NCI-H1930 (cell line): ENCODE measurements at places on chromosomes 13 and 19.

- no peak for DNase-seq
Measured at GRCh38 chr13:91721413-91721812, 323.0 kb downstream of the GPC5 start.

DNA sequence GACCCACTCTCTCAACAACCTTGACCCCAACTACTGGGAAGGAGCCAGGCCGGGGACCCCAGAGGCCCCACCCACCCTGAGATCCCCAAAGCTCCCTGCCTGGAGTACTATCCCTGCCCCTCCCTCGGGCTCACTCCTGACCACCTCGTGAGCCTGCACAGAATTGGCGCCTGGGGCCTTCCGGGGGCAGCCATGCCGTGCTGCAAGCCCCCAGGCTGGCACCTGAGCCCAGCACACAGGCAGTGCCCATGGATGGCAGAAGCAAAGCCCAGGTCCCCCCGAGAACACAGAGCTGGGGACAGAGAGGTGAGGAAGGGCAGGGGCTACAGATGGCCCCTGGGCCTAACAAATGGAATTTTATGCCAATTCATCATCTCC is 13.9 kb downstream of the LSM4 start:
- no peak for DNase-seq

GRCh38 chr19:57037556-57037955 is 82.2 kb upstream of the USP29 start:
- no peak for DNase-seq

GRCh38 chr13:32261567-32261966 is 53.6 kb downstream of the ZAR1L start:
- DNase-seq = no peak

- no peak for DNase-seq
Measured at GRCh38 chr19:49297403-49297802, 27.6 kb downstream of the SLC6A16 start.

GRCh38 chr13:89846926-89847585 is 1500.4 kb upstream of the MIR17HG start:
- DNase-seq = no peak

DNA sequence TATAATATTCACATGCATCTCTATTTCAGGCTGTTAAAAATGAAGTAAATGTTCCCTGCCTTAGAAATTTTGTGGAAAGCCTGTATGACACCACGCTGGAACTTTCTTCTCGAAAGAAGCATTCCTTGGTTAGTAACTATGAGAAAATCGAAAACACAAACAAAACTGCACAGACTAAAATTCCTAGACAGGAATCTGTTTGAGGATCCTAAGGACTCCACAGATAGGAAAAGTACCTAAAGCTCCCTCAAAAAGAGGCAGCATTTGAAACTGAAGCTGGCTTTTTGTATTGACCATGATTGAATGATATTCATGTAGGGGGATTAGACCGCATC is 103.4 kb downstream of the FRY start:
- no peak for DNase-seq

DNA sequence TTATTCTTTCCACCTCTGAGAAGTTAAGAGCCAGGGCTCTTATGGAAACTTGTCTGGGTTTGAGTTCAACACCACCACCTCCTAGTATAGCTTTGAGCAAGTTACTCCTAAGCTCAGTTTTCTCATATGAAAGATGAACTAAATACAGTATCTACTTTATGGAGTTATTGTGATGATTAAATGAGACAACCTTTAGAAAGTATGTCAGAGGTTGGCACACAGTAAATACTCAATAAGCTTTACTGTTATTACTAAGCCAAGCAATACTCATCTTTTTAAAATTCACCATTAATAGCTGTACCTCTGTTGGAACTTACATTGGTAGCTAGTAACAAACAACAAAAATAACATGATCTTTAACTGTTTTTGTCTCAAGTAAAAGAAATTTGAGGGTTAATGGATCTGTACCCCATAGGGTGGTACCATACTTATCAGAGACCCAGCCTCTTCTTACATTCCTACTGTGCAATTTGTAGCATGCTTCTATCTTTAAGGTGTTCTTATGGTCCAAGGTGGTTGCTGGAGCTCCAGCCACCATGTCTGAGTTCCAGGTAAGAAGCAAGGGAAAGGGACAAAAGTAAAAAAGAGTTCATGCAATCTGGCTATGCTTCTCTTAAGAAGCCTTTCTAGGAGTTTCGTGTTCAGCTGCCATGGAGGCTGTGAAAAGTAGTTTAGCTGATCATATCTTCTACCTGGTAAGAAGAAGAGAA is 24.1 kb upstream of the NDFIP2 start:
- no peak for DNase-seq

DNA sequence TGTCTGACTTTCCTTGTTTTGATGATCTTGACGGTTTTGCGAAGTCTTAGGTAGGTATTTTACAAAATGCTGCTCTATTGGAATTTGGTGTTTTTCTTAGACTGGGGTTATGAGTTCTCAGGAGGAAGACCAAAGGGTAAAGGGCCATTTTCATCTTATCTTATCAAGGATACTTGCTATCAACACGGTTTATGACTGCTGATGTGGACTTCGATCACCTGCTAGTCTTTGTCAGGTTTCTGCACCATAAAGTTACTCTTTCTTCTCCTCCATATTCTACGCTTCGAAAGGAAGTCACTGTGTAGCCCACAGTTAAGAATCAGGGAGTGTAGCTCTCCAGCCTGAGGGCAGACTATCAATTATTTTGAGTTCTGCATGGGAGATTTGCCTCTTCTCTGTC is 7.4 kb upstream of the CEBPG start:
- DNase-seq = no peak

- DNase-seq = no peak
Measured at GRCh38 chr13:30049692-30050091, 199.3 kb upstream of the UBL3 start.

GRCh38 chr19:29528350-29528945 is 2.7 kb downstream of the VSTM2B start:
- no peak for DNase-seq

- DNase-seq = no peak
Measured at GRCh38 chr13:52599037-52599847, 43.0 kb upstream of the HNRNPA1L2 start.

DNA sequence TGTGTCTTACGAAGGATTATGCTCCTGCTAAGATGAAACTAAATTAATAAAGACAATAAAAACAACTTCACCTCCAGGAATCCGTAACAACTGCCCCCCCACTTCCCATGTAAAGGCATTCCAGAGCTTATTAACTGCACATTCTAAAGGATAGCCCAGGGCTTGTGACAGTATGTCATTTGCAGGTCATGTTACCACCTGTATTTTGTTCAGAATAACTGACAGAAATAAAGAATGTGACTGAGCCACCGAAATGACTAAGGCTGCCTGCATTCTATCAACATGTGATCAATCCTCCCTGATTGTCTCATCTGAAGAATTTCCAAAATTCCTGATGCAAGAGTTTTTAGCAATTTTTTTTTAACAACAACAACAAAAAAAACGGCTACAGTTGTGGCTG is 117.2 kb downstream of the MIPEP start:
- DNase-seq = no peak

GRCh38 chr19:57789288-57789687 is 19.8 kb downstream of the ZNF586 start:
- no peak for DNase-seq

GRCh38 chr19:19409631-19410030 is 4.2 kb downstream of the GATAD2A start:
- no peak for DNase-seq

GRCh38 chr13:59408738-59409137 is 755.0 kb downstream of the DIAPH3 start:
- no peak for DNase-seq

GRCh38 chr19:48213959-48214358 is 41.8 kb downstream of the CARD8 start:
- DNase-seq = no peak

DNA sequence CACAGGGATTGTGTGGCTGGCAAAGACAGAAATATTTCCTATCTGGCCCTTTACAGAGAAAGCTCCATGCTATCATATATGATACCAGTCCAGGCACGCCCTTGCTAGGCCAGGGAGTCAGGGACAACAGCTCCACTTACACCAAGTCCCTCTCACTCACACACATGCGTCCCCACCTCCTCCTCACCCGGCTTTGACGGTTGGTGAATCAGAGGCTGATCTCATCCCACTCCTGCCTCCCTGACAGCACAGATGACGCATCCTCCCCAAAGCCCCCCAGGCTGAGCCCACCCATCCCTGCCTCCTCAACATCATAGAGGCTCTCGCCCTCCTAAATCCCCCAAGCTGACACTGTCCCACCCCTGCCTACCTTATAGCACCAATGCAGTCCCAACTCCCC is 62.7 kb downstream of the F2RL3 start:
- no peak for DNase-seq

DNA sequence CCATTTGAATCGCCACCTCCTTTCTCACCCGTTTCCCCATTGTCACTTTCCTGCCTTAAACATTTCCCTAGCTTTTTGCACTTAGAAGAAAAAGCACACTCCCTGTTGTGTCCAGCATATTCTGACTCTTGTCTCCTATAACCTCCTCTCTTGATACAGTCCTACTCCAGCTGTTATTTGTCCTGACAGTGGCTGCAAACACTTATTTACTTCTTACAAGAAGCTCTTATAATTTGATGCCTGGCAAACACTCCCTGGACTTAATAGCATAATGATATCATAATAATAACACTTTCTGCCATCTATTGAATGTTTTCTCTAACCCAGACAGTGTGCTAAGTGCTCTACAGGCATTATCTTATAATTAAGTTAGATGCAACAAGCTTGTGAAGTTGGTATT is 76.6 kb downstream of the DGKH start:
- peak; percentile 49 for DNase-seq

GRCh38 chr13:97268772-97269171 is 46.6 kb downstream of the MBNL2 start:
- DNase-seq = no peak

GRCh38 chr13:43244481-43244880 is 221.1 kb downstream of the DNAJC15 start:
- DNase-seq = no peak

- DNase-seq = no peak
Measured at GRCh38 chr13:113864273-113864890, 506 bp upstream of the GAS6 start.

- DNase-seq = no peak
Measured at GRCh38 chr19:1935484-1936208, 5.3 kb upstream of the CSNK1G2 start.

DNA sequence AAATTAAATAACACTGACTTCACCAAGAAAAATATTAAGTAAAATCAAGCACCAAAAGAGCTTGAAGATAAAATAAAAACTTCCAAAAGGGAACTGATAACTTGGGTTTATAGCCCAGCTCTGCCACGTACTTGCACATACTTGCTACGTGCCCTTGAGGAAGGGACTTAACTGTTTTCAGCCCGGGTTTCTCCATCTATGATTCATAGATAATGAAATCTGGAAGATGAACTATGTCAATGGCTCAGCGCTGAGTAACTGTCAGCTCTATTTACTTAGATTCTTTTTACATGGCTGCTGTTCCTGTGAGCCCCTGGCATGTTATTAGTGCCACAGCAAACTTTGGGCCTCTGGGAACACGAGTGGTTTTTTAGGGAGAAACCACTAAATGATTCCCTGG is 9.6 kb upstream of the ZC3H13 start:
- no peak for DNase-seq

- DNase-seq = no peak
Measured at GRCh38 chr13:99426426-99426825, 74.8 kb upstream of the TM9SF2 start.

- no peak for DNase-seq
Measured at GRCh38 chr13:48492470-48493065, 40.3 kb downstream of the RCBTB2 start.

DNA sequence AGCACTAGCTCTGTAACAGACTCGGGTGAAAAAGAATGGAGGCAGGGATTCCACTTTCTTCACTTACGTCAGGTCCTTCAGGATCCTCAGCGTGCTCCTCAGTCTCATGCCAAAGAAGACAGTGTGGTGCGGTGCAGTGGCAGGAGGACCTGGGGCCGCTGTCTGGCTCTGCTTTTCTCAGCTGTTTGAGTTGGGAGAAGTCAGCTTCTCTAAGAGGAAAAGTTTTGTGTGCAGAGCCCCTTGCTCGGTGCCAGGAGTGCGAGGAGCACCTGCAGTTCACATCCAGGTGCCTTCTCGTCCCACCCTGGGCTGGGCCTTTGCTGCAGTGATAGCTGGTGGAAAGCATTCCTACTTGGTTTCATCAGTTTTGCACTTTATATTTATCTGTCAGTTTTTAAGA is 77.9 kb upstream of the TEX29 start:
- DNase-seq = no peak

DNA sequence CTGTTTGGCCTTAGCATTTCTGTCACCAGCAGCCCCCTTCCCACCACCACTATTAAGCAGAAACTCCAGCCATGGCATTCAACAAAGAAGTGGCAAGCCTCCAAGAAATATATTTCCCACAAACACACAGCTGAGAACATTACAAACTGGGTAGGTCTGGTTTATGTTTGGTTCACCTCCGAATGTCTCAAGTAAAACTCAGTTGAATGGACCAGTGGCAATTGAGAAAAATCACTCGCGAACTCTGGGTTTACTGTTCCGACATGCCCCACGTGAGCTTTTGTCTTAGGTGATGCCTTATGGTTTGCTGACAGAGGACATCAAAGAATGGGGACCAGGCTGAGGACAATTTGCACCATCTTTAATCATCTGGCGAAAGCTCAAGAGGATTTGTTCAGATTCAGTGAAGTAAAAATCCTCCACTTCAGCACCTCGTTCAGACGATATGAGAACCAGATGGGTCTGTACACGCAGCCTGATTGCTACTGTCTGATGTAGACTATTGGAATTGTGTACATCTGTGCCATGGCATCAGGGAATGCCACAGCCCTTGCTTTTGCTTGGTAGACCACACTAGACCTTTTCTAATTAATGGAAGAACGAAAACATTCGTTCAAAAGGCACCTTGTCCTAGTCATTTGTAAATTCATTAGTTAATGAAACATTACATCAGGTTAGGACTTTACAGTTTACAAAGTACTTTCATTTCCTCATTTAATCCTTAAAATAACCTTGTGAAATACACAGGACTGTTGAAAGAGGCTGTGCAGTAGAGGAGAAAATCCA is 59.4 kb downstream of the SLC10A2 start:
- no peak for DNase-seq

GRCh38 chr19:3631053-3631861 is 4.7 kb upstream of the CACTIN start:
- DNase-seq = no peak

DNA sequence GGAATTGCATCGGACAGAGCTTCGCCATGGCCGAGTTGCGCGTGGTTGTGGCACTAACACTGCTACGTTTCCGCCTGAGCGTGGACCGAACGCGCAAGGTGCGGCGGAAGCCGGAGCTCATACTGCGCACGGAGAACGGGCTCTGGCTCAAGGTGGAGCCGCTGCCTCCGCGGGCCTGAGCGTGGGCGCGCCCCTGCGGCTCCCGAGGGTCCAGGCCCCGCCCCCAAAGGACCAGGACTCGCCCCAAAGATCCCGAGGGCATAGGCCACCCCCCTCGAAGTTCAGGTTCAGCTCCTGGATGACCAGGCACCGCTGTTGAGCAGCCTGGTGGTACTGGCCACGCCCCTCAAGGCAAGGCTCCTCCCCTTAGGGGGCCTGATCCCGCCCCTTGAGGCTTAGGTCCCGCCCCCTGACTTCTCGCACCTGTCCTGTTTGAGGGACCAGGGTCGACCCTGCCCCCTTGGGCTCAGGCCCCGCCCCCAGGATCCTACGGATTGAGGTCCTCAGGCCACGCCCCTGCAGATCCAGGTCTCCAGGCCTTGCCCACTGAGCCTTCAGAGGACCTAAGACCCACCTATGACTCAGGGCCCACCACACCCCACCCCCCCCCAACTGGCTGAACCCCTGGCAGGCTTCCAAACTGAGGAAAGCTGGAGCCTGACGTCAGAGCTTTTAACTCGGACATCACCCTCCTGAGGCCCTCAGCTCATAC is 43.1 kb downstream of the CYP4F22 start:
- DNase-seq = no peak

- no peak for DNase-seq
Measured at GRCh38 chr13:32150239-32150638, 118.7 kb downstream of the FRY start.
